ENCODE measurements at places on chromosomes 4 and X.
A peak's percentile ranks its signal among the peaks of the same experiment; 100 is the strongest.

GRCh38 chrX:106891762-106892460 is 11.2 kb downstream of the RIPPLY1 start:
- DNase-seq, result no peak

- no peak for DNase-seq
Measured at GRCh38 chrX:117989512-117989911, 127.1 kb downstream of the KLHL13 start.

DNA sequence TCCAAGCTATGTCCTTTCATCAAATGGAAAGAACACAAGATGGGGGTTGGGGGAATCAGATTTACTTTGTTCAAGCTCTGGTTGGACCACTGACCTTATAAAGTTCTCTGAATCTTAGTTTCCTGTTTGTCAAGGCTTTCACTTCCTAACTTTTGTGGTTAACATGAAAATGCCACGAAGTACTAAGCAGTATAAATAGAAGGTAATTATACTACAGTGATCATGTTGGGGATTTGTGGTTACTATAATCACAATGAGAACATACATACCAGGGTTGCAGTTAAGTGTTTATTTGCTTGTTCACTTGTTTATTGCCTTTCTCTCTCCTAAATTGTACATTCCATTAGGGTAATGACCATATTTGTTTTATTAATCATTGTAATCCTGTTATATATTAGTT is 53.2 kb downstream of the SPRY1 start:
- no peak for DNase-seq

- no peak for DNase-seq
Measured at GRCh38 chrX:82627568-82627967, 880.5 kb upstream of the POU3F4 start.

DNA sequence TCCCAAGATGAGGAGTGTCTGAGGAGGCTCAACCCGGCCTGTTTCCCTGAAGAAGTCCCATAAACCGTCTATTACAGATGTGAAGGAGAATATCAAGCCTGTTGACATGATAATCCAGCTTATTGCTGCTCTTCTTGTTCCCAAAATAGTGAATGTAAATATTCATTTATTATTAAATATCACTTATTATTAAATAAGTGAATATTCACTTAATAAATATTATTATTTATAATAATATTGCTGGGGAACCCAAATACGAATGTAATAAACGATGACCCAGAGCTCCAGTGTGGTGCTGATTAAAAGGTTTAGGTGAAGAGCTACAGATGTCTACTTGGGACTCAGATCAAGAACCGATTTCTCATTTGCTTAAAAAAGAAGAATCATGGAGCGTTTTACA is 23.8 kb upstream of the SORBS2 start:
- no peak for DNase-seq

DNA sequence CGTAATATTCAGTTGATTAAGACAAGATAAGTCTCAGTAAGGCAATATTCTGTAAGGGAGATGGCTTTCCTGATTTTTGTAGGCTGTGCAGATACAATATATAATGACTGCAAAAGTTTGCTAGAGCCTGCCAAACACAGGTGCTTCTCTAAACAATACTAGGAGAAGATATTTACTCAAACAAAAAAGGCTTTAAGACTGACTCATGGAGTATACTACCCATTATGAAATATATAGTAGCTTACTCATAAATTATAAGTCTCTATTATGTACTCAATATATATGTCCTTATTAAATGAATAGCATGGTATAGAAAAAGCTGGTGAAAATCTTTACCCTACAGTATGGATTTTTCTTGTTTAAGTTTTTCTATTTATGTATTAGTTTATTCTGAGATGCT is 93.2 kb upstream of the IL15 start:
- DNase-seq, result no peak

DNA sequence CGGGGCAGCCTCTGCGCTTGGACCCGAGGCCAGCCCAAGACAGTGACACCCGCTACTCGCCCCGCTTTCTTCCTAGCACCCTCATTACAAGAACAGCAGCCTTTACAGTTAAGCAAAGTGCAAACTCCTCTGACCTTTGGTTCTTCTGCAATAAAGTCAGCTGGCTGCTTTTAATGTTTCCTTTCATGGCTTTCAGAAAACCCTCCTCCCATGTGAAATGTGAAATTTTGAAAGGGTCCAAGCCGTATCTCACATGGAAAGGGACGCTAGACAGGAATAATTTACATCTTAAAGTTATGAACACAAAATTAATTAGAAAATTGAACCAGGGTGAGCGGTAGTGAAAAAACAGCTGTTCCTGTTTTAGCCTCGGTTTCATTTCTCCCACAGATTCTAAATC is 520.1 kb upstream of the FRG1 start:
- no peak for DNase-seq

DNA sequence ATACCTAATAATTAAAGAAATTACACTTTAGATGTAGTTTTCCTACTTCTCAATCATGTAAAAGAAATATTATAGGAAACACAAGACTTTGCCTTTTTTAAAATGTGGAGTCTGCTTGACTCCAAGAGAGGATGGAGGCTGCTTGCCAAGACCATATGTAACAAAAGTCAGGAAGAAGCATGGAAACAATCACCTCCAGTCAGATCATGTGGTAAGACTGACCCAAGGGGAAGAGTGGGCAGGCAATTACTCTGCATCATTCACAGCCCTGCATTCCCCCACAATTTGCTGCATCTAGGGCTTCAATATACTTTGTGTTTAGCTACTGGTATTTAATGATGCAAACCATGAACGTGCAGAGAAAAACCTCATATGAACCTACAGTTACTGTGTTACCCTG is 78.0 kb upstream of the RXFP1 start:
- no peak for DNase-seq

DNA sequence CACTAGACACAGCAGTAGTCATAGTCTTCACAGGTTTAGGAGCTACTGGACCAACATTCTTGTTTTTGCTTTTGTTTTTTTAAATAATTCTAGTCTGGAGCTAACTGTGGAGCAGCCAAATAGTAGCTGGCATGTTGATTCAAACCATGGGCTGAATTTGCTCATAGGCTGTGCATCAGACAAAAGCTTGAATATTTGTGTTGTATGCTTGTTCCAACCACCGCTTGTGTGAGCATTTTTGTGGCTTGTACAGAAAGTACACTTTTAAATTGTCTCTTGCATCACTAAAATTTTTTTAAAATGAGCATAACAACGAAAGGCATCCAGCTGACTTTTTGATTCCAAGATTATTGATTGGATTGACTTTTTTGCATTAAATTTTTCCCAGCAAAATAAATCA is 39.6 kb downstream of the CCNI start:
- no peak for DNase-seq

DNA sequence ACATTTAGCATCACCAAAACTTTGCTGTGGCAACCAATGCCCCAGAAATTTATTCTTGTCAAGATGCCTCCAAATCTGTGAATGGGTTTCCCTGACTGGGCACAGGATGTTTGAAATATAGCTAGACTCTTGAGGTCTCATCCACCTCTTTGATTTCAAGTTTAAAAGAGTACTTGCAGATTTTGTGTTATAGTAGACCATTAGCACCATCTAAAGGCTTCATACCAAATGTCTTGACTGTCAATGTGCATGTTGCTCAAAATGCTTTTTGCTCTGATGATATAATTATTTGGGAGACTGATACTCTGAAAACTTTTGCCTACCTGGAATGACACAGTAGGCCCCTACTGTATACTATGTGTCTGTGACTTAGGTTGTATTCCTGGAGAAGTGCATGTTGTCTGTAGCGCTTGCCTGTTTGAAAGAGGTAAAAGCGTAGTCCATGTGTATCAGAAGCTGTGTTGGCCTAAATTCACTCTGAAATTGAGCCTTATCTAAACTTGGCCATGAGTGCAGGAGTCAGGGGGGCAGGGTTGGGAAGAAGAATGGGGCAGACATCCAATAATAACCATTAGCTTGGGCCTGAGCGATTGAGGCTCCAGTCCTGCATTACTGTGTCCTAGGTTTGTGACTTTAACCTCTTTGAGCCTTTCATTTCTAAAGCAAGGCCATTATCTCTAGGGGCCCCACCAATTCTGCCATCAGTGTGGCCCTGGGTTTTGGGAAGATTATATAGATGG is 33.8 kb downstream of the NDP start:
- DNase-seq, result no peak

DNA sequence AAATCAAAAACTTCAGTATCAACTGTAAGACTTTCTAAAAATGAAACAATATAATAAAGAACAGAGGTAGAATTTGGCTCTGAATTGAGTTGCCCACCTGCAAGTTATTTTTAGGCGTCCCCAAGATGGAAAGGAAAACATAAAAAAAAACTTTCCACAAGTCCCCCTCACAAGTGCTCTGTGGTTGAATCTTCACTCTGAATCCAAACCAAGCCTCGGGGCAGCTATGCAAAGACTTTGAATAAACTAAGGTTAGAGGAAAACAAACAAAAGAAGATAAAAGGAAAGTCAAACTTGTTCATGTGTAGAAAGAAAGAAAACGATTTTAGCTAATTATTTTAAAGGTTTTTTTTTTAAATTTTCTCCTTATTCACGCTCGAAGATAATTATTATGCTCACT is 372.4 kb upstream of the SLIT2 start:
- no peak for DNase-seq

GRCh38 chrX:19846995-19847790 is 40.2 kb downstream of the SH3KBP1 start:
- peak; percentile 51 for DNase-seq

GRCh38 chr4:3520796-3521600 is 11.2 kb downstream of the LRPAP1 start:
- no peak for DNase-seq

DNA sequence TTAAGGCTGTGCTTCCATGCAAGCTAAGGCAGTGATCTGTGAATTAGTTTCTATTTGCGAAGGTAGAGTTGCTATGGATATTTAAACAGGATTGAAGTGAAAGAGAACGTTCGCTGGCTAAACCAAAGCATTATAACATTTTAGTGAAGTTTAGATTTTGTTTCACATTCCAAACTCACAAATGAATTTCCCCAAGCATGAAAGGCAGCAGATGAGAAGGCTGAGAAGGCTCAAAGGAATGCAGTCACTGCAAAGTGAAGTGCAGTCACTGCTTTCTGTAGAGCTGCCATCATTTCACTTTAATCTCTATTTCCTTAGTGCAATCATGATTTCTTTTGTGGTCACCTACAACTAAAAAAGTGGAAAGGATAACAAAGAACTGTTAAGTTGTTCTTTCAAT is 334.7 kb upstream of the NR3C2 start:
- DNase-seq, result no peak

- no peak for DNase-seq
Measured at GRCh38 chrX:146456058-146456457, 353.5 kb upstream of the CXorf51B start.

GRCh38 chr4:20904966-20905365 is 204.7 kb downstream of the PACRGL start:
- no peak for DNase-seq

DNA sequence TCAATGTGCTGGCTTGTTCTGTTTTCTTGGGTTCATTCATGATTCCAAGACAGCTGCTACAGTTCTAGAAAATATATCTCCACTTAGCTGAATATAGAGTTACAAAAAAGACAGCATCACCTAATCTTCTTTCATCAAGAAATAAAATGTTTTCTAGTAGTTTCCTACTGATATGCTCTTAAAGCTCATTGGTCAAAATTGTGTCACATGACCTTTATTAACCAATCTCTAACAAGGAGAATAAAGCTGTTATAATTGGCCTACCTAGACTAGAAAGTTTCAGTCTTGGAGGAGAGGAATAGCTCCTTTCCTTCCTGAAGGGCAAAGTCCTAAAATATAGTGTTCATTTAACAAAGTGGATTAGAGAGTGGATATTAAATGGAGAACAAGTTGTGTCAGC is 8.1 kb upstream of the PCDH18 start:
- DNase-seq, result no peak

GRCh38 chr4:5722328-5722727 is 11.3 kb downstream of the EVC start:
- DNase-seq, result no peak

DNA sequence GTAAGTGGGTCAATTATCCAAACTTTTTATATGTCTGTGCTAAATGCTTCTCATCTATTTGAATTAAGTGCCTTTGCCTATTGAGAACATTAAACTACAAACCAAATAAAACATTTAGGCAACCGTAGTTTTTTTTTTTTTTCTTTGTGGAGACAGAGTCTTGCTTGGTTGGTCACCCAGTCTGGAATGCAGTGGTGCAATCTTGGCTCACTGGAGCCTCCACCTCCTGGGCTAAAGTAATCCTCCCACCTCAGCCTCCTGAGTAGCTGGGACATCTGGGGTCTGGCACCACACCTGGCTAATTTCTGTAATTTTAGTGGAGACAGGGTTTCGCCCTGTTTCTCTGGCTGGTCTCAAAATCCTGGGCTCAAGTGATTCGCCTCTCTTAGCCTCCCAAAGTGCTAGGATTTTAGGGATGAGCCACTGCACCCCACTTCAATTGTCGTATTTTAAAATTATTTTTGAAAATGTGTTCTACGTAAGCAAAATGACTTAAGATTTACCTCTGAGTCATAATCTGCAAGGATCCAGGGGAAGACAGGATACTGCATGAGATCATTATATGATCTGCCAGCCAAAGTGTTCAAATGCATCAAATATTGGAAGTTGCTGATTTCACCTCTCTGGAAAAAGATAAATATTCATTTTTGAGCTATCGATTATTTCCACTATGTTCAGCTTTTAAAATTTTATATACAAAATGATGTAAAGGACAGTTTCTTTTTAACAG is 125.6 kb downstream of the CDS1 start:
- DNase-seq, result no peak

DNA sequence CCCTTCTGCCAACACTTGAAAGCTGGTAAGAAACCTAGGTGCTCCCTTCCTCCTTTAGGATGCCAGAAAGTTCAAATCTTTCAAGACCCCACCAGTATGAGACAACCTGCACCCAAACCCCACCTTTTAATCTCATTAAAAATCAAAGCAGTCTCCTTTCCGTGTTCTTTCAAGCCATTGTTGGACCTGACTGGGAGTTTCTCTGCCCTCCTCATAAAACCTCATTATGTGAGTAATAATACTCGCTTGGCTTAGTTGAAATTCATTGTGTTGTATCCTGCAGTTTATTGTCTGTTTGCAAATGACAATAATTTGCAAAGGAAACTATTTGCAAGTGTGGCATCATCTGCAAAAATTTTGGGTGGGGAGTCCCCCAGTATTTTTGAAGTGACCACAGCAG is 133.2 kb upstream of the VEGFC start:
- no peak for DNase-seq

- no peak for DNase-seq
Measured at GRCh38 chr4:26854701-26855100, 5.9 kb upstream of the STIM2 start.

- no peak for DNase-seq
Measured at GRCh38 chrX:147875866-147876596, 35.7 kb upstream of the FMR1 start.

DNA sequence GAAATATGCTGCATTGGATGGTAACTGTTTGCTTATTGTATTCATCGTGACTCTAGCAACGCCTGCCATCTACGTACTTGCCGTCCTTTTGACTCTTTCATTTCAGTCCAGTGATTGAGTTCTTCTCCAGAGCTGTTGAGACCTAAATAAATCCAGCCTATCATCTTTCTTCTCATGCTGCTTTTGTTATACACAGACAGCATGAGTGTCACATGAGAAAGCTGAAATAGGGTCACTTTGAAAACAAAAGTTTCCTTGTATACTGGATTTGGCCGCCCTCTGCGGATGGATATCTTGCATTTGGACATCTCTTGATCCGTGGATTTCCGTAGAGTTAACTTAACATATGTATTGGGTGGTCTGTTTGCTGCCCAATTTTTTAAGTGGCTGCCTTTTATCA is 67.2 kb downstream of the TMPRSS11F start:
- DNase-seq, result no peak
